ENCODE measurements at places on chromosomes 12 and 14. TPM values are rescaled to one million over a fixed set of nuclear protein-coding genes. Genes with fewer than 3 reads are reported as not detected.

The KRT4 gene
- total RNA-seq = not detected

The RASSF9 gene
- total RNA-seq = under 0.01 TPM

The SLC17A8 gene
- 0.29 TPM for total RNA-seq

The CIROP gene
- not detected for total RNA-seq

The KRT85 gene
- not detected for total RNA-seq

The GDF3 gene
- not detected for total RNA-seq

The PPTC7 gene
- total RNA-seq = 3.9 TPM

The C1QL4 gene
- total RNA-seq = 0.89 TPM

The CAPZA3 gene
- not detected for total RNA-seq

The CIT gene
- 26.8 TPM for total RNA-seq

The PDZRN4 gene
- not detected for total RNA-seq

Measured in myometrial cell (primary cell).